CD4-positive, CD25-positive, alpha-beta regulatory T cell (primary cell): ENCODE measurements at places on chromosomes 1 and 21. TPM values are rescaled to one million over a fixed set of nuclear protein-coding genes. Genes with fewer than 3 reads are reported as not detected.

TEX35 gene
- polyA plus RNA-seq = not detected

GIPC2 gene
- not detected for polyA plus RNA-seq

OR6K3 gene
- not detected for polyA plus RNA-seq

BACE2 gene
- polyA plus RNA-seq = 0.70 TPM

THEM5 gene
- polyA plus RNA-seq = not detected

GRCh38 chr1:41218152-41218551 lies 24.0 kb downstream of the SCMH1 start:
- no peak for DNase-seq

DNA sequence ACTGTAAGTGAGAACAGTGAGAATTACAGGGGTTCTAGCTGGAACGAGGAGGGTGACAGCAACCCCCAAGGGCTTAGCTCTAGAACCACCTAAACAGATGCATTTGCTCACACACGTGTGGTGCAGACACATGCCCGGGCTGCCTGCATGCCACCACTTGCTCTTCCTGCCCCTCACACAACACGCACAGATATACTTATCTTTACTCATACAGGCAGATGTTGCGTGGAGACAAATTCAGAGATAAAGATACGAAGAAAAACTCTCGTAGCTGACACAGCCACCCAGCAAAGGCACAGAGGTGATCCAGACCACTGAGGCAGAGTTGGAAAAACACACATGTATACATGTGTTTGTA lies 13.5 kb downstream of the VANGL1 start:
- no peak for DNase-seq

- no peak for DNase-seq
These were observed 183.9 kb downstream of the C1orf94 start for GRCh38 chr1:34360574-34360973.

- DNase-seq = no peak
These were observed 27.6 kb upstream of the SDHB start for GRCh38 chr1:17081439-17081838.
